ENCODE measurements at places on chromosomes 4 and X.

- DNase-seq = no peak
These were observed 58.9 kb upstream of the PROM1 start for GRCh38 chr4:16142598-16143310.

GRCh38 chr4:94448815-94449375, 2.8 kb upstream of the PDLIM5 start:
- DNase-seq = no peak

DNA sequence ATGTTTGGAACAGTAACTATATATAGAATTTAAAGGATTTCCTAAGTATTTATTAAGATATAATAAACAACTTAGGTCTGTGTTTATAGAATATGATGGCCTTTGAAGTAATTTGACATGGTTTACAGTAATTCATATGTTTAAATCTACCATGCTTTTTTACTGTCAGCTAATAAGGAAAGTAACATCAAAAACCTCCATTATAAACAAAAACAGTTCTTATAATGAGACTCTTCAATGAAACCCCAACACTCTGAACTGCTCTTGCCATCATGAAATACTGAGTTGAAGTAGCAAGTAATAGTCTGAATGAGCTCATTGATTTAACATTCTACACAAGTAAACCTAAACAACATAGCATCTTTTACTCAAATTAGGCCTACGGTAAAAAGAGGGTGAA, 1236.5 kb downstream of the FSTL5 start:
- DNase-seq = no peak

DNA sequence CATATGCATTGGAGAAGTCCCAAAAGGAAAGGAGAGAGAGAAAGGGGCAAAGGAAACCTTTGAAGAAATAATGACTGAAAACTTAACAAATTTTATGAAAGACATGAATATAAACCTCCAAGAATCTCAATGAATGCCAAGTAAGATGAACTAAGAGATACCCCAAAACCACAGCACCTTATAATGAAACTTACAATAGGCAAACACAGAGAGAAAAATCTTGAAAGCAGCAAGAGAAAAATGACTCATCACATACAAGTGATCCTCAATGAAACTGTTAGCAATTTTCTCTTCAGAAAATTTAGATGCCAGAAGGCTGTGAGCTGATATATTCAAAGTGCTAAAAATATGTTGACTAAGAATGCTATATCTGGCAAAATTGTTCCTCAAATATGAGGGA, 10.1 kb downstream of the SMIM10L2A start:
- DNase-seq = no peak

DNA sequence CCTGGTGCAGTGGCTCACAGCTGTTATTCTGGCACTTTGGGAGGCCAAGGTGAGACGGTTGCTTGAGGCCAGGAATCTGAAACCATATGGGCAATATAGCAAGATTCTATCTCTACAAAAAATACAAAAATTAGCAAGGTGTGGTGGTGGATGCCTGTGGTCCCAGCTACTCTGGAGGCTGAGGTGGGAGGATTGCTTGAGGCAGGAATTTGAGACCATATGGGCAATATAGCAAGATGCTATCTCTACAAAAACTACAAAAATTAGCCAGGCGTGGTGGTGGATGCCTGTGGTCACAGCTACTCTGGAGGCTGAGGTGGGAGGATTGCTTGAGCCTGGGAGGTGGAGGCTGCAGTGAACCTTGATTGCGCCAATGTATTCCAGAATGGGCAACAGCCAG, 2.3 kb downstream of the ADGRG4 start:
- DNase-seq = no peak

DNA sequence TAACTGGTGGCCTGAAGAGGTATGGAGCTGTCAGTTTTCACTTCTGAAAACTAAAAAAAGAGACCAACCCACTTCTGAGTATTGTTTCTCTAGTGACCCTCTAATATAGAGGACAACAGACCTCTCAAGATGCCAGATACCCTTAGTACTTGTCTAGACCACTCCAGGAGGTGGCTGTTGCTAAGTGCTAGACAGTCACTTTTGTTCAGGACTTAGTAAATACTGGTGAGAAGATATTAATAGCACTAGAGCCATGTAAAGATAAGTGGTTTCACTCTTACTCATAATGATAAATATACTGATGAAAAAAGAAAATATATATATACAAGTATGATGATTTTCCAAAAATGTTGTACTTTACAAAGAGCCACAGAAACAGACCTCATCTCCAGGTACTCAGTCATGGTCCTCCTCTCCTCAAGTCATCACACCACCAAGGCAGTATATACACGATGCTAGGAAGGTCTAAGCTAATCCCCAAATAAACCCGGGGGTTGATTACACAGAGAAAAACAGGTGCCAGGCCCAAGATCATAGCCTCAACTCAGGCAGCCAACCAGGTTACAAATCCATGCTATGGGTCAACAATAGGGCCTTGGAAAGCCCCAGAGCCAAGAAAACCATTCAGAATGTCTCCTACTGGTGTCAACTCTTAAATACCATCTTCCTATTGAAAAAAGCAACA, 66.9 kb downstream of the ARHGEF9 start:
- DNase-seq = no peak

DNA sequence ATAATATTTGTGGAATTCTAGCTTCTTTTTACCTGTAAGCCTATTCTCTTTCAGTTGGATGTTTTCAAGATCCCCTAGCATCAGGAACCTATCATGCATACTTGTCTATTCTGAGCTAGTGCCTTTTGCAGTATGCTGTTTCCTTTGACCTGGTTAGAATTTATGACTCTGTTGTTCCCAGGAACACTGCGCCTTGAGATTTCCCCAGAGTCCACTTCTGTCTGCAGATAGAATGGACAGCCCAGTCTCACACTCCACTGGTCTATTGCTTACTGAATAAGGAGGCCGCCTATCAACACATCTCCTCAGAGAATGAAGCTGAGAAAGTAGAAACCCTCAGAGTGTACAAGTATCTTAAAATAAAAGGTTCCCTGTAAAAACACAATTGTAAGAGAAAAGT, 465.1 kb upstream of the GALNTL6 start:
- no peak for DNase-seq

DNA sequence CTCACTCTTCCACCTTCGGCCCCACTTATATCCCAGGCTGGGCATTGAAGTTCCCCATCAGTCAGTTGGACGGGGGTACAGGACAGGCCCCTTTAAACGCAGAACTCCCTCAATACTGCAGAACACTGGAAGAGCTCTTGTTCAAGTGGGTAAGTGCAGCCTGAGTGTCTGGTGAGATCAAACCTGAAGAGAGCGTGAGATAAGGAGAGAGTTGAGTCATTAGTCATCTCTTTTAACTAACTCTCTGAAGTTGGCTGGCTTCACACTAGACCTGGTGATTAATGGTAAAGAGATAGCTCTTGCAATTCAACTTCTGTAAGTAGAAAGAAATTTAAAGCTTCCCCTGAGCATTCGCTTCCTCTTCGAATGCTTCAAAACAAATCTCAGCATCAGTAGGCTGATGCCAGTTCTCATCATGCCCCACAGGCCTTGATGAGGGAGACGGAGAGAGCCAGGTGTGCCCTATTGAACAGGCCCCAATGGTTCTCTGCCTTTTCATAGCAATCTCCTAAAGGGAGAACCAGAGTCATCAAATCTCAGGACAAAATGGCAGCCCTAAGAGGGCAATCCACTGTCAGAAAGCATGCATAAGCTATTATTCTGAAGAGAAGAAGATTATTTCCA, 41.0 kb upstream of the JADE1 start:
- no peak for DNase-seq

DNA sequence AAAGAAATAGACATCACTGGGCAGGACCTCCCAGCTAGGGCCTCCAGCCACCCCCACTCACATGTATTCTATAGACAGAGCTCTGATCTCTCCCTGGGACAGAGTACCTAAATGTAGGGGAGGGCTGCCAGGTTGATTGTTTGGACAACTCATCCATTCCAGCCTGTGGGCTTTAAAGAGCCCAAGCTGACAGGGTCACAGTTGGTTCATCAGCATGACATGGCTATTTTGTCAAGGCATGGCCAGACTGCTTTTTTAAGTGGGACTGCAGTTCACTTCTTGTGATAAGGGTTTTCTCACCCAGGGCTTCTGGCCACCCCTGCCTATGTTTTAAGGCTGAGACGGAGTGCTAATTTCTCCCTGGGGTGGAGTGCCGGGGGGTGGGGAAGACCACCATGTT, 63.3 kb downstream of the KLHL4 start:
- DNase-seq = no peak

GRCh38 chrX:2486476-2487133, 14.2 kb downstream of the DHRSX start:
- no peak for DNase-seq

GRCh38 chrX:120790118-120790517, 85.5 kb downstream of the CT47B1 start:
- peak; percentile 71 for DNase-seq

GRCh38 chr4:116705466-116705865, 379.9 kb downstream of the TRAM1L1 start:
- no peak for DNase-seq

DNA sequence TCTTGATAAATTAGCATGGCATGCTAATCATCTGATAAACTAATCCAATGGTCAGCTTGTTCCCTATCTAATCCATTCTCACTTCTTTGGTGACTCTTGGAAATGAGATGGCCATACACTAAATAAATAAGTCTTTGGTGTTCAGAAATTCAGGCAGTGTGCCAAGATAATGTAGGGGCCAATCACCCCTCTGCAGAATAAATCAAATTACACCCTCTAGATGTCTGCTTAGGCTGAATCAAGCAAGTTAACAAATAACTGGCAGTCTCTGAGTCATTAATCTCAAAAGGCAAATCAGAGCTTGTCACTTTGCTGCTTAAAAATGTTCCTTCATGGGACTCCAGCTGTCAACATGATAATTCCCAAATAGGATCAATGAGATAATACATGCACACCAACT, 97.4 kb downstream of the NLGN4X start:
- DNase-seq = no peak

GRCh38 chr4:53764761-53765490, 173.6 kb upstream of the LNX1 start:
- no peak for DNase-seq

DNA sequence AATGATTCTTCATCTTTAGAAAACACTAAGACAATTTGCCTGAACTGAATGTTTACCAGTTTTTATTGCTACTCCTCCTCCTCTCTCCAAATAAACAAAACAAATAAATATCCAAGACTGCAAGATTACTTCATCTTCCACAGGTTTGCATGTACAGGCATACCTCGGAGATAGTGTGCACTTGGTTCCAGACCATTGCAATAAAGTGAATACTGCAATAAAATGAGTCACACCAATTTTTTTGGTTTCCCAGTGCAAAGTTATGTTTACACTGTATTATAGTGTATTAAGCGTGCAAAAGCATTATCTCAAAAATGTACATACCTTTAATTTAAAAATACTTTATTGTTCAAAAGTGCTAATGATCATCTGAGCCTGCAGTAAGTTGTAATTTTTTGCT, 53.3 kb downstream of the FBXL5 start:
- no peak for DNase-seq

- no peak for DNase-seq
These were observed 8.4 kb downstream of the NKX6-1 start for GRCh38 chr4:84490663-84491062.

- no peak for DNase-seq
These were observed 9.9 kb downstream of the CPEB2 start for GRCh38 chr4:15012017-15012788.

- no peak for DNase-seq
These were observed 150.4 kb downstream of the SOWAHB start for GRCh38 chr4:76747563-76747962.

DNA sequence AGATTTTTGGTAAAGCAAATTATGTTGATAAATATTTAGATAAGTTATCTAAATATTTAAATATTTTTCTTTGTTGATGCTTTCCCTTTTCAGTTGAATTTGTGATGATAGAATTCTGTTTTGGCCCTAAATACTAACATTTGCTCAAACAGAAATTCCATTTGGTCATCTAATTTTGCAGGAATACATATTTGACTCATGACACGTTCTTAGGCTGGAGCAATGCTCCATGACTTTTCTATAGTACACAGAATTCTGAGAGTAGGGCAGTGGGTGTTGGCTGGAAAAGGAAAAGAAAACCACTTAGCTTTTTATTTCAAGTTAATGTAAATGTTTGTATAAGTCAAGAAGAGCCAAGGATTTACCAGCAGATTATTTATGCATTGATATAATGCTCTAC, 58.6 kb upstream of the GK2 start:
- DNase-seq = no peak

DNA sequence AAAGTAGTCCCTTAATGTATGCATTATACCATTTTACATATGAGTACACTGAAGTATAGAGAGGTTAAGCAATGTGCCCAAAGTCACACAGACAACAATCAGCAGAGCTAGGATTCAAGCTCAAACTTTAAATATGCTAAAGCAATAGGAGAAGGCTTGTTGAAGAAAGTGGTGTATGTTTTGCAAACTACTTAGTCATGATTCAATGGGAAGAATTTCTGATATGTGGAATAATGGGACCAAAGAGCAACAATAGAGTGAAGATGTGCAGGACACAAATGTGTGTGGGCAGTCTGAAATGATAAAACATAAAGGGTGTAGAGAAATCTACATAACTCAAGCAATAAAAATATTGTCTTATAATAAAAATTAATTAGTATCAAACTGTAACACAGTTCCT, 109.0 kb upstream of the ARSJ start:
- no peak for DNase-seq

DNA sequence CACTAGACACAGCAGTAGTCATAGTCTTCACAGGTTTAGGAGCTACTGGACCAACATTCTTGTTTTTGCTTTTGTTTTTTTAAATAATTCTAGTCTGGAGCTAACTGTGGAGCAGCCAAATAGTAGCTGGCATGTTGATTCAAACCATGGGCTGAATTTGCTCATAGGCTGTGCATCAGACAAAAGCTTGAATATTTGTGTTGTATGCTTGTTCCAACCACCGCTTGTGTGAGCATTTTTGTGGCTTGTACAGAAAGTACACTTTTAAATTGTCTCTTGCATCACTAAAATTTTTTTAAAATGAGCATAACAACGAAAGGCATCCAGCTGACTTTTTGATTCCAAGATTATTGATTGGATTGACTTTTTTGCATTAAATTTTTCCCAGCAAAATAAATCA, 39.6 kb downstream of the CCNI start:
- no peak for DNase-seq

DNA sequence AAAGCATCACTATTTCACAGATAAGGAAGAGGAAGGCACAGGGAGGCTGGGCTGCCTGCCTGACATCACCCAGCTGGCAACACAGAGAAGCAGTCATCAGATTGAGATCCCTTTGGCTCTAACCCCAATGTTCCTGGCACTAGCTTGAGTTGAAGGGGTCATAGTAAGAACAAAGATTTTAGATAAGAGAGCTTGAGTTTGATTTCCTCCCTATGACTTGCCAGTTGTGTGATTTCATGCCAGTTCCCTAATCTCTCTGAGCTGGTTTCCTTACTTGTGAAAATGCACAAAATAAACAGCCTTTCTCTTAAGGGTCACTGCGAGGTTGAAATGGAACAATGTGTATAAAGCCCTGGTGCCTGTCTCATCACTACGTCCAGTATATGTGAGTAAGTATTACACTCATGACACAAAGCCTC, 475.4 kb upstream of the HS3ST1 start:
- peak; percentile 2 for DNase-seq

GRCh38 chr4:8241211-8241779, 28.3 kb upstream of the HTRA3 start:
- DNase-seq = no peak
